ENCODE measurements at places on chromosomes 4 and X.

DNA sequence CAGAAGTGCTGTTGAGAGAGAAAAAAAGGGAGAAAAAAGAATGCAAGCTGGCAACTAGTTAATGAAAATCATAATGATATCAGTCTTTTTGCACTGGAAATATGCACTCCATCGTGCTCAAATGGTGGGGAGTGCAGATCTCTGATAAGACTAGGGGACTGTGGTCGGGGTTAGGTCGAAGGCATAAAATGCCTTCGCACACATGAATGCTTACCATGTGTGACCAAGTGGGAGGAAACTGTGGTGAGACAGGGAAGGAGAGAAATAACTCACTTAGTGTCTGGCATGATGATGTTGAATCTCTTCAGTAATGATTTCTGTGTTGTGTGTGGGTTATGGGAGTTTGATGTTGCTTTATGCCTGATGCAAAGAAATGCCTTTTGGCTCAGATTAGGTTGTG, 358.9 kb downstream of the FBXO8 start:
- DNase-seq, result no peak

GRCh38 chr4:89836031-89836745, 773 bp downstream of the SNCA start:
- DNase-seq, result no peak

GRCh38 chr4:102217345-102217744, 127.9 kb downstream of the SLC39A8 start:
- DNase-seq, result peak; percentile 65

DNA sequence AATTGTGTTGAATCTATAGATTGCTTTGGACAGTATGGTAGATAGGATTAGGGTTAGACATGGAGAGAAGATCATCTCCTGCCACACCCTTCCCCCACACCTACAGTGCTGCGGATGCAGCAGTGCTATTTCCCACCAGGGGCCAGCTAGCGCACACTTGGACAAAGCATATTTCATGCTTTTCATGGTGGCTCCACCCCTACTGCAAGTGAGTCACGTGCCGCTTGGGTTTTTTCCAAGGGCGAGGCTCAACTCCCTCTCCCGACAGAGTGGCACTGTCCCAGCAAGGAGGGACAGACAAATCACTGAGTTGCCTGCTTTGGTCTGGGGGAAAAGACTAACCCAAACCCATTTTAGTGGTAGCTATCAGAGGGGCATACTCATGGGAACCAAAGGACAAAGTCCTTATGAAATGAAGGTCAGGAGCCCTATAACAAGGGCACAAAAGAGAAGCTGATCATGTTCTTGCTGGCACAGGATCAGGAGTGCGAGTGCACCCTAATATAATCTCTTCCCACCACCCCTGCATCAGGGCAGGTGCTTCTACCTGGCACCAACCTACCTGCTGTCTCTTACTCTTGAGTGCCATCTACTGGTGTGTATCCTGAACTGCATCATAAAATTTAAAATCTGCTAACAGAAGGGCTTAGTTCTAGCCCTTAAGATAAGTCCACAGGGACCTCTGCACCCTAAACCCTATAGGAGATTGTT, 55.1 kb upstream of the PGAM4 start:
- DNase-seq, result peak; percentile 71

DNA sequence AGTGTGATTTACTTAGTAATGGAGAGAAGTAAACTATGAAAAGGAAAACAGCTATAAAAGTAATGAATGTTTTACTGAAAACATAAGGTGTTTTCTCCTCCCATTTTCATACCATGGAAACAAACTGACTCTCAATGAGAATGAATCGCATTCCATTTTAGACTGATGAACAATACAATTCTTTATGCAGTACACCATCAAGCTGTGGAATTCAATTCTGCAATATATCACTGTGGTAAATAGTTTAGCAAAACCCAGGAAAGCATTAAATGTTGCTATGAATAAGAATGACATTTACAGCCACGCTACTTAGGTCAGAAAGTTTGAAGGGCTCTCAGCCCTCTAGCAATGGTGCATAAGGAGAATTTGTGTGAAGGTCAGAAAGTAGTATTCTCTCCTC, 7.4 kb downstream of the DCAF8L2 start:
- no peak for DNase-seq

DNA sequence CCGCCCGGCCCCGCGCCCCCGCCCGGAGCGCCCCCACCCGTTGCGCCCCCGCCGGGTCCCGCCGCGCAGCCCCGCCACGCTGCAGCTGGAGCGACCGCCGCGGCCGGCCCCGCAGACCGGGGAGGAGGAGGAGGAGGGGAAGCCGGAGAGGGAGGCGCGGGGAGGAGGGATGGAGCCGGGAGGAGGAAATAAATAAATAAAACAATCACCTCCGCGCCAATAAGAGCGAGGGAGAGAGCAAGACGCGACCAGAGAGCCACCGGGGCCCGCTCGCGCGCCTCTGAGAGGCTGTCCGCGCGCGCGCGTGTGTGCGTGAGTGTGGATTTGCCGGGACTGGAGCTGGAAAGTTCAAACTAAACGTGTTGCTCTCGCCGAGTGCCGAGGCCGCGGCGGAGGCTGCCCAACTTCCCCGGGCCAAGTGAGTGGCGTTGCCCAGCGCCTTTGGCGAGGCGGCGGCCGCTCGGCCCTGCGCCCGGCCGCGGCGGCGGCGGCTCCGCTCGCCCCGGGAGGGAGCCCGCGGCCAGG, 2184.4 kb upstream of the TENM3 start:
- peak; percentile 3 for DNase-seq

DNA sequence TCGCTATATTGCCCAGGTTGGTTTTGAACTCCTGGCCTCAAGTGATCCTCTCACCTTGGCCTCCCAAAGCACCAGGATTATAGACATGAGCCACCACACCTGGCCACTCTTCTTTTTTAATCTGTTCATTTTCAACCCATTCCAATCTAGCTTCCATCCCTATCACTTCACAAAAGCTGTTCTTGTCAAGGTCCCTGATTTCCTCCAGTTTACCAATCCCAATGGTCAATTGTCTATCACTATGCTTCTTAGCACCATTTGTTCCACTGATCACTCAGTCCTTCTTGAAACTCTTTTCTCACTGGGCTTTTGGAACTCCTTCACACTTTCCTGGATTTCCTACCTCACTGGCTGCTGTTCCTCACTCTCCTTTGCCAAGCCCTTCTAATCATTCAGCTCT, 38.6 kb downstream of the PRPS1 start:
- no peak for DNase-seq

GRCh38 chr4:22427675-22428074, 88.2 kb downstream of the ADGRA3 start:
- DNase-seq, result no peak

DNA sequence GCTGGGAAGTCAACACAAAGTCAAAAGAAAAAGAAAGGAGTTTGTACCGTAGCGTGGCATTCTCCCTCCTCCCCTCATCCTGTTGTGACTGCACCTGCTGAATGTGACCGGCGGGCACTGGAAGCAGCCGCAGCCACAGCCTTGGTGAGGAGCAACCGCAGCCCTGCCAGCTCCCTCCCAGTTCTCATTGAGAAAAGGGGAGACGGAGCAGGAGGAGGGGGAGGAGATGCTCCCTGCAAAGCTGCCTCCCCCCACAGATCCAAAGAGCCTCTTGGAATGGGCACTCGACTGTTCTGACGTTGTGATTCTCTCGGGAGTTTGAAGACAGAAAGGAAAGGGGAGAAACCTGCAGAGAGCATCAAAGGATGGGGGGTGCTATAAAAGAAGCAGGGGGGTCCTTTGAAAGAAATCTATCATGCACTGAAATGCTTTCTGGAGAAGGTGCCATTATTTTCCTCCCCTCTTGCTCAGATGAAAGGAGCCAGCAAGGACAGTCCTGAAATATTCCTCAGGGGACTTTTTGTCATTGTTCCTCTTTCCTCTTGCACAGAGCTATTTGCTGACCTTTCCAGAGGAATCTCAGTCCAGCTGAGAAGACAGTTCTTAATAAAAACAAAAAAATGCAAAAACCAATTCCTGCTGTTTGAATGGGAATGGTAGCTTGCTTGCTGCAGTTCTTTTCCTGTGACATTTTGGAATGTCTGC, 429.7 kb downstream of the MAPK10 start:
- DNase-seq, result no peak

GRCh38 chr4:78482281-78482680, 69.3 kb upstream of the ANXA3 start:
- no peak for DNase-seq

- DNase-seq, result peak; percentile 81
Measured at GRCh38 chrX:129961180-129962083, 21.0 kb upstream of the BCORL1 start.

- no peak for DNase-seq
Measured at GRCh38 chr4:94724016-94724790, 33.6 kb upstream of the BMPR1B start.

- DNase-seq, result peak; percentile 82
Measured at GRCh38 chr4:159077702-159078495, 25.0 kb upstream of the RAPGEF2 start.

DNA sequence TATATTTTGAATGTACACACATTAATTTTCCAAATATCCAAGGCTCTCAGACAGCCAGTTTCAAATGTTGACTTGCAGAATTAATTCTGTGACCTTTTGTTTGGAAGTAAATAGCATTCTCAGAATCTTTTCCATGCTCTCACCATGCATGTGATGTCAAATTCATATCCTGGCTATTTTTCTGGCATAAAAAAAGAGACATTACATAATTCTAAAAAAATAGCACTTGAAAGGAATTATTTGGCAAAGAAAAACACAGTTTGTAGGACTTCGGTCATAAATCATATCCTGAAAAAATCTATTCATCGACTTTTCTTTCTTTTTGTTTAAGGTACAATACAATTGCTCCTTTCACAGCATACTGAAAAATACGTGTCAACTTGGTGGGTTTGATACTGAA, 111.2 kb downstream of the GLRA3 start:
- DNase-seq, result no peak

- DNase-seq, result no peak
Measured at GRCh38 chr4:183348136-183348535, 25.9 kb upstream of the CLDN24 start.

GRCh38 chrX:107448998-107449835, at the start of gene FRMPD3:
FRMPD3 (plus strand) TSS chrX:107449652; CDS start chrX:107526589, 76,937 bp downstream.
- DNase-seq, result peak; percentile 25

DNA sequence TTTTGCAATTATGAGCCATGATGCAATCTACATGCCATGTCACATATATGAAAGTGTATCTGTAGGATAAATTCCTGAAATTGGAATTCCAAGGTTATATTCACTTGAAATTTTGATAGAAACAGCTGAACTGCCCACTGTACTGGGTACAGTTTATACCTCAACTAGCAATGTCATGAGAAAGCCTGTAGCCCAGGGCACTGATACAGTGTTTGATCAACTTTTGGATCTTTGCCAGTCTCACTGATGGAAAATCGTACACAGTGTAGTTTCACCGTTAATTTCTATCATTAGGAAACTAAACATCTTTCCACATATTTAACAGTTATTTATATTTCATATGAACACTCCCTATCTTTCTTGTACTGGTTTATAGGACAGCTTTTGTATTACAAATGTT, 34.2 kb downstream of the TAPT1 start:
- no peak for DNase-seq

- no peak for DNase-seq
Measured at GRCh38 chr4:88939697-88940096, 117.3 kb downstream of the FAM13A start.

DNA sequence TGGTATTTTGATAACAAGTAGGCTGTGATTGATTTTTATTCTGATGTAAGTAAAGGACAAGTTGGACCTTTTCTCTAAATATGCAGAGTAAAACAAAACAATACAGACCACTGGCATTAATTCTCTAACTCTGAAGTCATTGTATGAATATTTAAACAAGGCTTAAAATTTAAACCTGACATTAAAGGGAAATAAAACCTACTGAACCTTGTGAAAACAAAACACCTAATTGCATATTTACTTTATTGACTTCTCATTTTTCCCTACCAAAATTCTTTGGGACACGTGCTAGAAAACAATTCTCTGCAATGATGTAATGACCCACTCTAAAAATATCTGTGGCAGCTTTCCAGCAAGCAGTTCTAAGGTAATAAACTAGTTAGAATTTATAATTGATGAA, 369.7 kb upstream of the TRAM1L1 start:
- no peak for DNase-seq

DNA sequence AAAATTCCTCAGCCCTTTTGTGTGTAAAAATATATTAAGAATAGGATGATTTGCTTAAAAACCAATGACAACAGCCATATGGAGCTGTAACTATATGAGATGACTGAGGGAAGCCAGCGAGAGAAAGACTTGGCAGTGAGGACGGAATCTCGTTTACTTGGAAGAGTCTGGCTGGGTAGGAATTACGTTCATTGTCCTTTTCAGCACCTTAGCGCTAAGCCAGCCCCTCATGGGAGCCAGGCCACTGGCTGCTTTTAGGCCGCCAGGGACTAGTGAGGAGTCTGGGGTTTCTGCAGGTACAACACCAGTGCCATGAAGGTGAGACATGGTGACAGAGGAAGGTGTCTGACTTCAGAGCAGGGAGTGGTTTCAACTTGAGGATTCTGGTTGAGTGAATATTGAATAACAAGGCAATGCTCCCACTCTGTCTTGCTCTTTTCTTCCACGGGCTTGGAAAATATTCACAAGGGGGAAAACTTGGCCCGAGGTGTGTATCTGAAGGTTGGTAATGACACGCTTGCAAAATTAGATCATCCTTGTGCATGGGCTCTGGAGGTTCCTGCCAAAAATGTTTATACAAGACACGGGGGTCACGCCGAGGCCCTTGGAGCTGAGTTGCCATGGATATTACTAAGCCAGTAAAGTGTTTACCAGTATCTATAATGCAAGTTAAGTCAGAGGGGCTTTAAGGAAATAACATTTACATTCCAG, 17.4 kb downstream of the KLF3 start:
- DNase-seq, result no peak

GRCh38 chr4:146105464-146105863, 70.1 kb upstream of the LSM6 start:
- DNase-seq, result no peak

- no peak for DNase-seq
Measured at GRCh38 chr4:147678106-147678505, 5.9 kb downstream of the PRMT9 start.

DNA sequence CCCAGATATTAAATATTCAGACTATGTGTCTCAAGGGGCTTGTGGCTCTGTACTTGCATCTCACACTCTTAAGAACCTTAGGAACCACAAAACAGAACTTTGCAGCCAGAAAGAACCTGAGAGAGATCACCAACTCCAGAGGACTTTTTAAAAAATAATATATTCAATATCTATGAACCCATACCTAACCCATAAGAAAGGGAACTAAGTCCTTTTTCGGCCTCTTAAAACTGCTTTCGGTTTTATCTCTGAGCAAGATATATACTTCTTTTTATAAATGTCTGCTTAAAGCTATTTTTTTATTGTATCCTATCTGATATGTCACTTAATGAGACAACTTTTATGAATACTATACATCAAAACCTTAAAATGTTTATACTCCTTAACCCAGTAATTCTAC, 10.9 kb downstream of the SMARCA1 start:
- no peak for DNase-seq

DNA sequence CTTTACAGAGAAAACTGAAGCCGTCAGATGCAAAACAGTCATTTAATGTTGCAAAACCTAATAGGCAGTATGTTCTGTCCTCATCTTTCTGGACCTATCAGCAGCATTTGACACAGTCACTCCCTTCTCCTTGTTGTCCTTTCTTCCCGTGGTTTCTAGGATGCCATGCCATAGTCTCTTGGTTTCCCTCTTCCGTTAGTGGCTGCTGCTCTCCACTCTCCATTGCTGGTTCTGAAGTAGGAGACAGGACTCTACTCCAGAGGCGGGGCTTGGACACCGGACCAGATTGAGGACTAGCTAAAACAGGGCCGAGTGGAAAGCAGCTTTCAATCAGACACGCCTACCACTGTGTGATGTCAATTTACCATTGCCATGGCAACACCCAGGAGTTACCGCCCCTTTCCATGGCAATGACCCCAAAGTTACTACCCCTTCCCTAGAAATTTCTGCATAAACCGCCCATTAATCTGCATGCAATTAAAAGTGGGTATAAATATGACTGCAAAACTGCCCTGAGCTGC, 88.8 kb upstream of the CCDC160 start:
- DNase-seq, result no peak
